ENCODE measurements at places on chromosomes 12 and 14. TPM values are rescaled to one million over a fixed set of nuclear protein-coding genes. Genes with fewer than 3 reads are reported as not detected.

GRCh38 chr12:31574803-31575575 lies 15.9 kb downstream of the DENND5B start:
- peaks cover 16% of the 10 kb centered on the region for H3K4me1 ChIP-seq
- no peak overlapping the region for H3K4me3 ChIP-seq
- H3K36me3 ChIP-seq: no peaks in the 10 kb centered on the region
- DNase-seq: no peak
- no peaks in the 10 kb centered on the region for H3K27me3 ChIP-seq
- H3K27ac ChIP-seq: no peak overlapping the region

DNA sequence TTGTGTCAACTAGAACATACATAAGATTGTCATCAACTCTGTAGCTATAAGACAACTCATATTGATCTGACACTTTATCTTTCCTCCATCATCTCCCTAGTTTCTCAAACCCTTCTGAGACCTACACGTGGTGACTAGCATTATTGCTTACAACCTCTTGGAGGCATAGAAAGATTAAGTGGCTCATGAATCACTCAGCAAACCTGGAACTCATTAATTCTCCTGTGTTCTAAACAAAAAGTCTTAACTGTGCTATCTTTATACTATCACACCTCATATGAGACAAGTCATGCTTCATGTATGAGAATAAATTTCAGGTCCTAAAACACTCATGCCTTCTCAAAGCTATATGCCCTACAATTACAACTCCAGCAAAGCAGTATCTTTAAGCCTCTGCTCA lies 408.6 kb upstream of the SYT1 start:
- H3K27ac ChIP-seq: no peak overlapping the region
- DNase-seq: no peak
- no peaks in the 10 kb centered on the region for H3K36me3 ChIP-seq
- H3K27me3 ChIP-seq: no peaks in the 10 kb centered on the region
- H3K4me1 ChIP-seq: no peaks in the 10 kb centered on the region
- H3K4me3 ChIP-seq: no peak overlapping the region

- H3K36me3 ChIP-seq: no peaks in the 10 kb centered on the region
- H3K4me3 ChIP-seq: peak overlapping the region; percentile 13
- H3K4me1 ChIP-seq: peaks cover 49% of the 10 kb centered on the region
- H3K27ac ChIP-seq: no peak overlapping the region
Observed at GRCh38 chr12:111057701-111058425, 137.5 kb upstream of the MYL2 start.

- peaks cover 32% of the 10 kb centered on the region for H3K27me3 ChIP-seq
- no peak overlapping the region for H3K27ac ChIP-seq
- H3K4me1 ChIP-seq: peaks cover 46% of the 10 kb centered on the region
- H3K36me3 ChIP-seq: peaks cover 6% of the 10 kb centered on the region
Observed at GRCh38 chr12:131639270-131639940, 71.5 kb upstream of the SFSWAP start.

DNA sequence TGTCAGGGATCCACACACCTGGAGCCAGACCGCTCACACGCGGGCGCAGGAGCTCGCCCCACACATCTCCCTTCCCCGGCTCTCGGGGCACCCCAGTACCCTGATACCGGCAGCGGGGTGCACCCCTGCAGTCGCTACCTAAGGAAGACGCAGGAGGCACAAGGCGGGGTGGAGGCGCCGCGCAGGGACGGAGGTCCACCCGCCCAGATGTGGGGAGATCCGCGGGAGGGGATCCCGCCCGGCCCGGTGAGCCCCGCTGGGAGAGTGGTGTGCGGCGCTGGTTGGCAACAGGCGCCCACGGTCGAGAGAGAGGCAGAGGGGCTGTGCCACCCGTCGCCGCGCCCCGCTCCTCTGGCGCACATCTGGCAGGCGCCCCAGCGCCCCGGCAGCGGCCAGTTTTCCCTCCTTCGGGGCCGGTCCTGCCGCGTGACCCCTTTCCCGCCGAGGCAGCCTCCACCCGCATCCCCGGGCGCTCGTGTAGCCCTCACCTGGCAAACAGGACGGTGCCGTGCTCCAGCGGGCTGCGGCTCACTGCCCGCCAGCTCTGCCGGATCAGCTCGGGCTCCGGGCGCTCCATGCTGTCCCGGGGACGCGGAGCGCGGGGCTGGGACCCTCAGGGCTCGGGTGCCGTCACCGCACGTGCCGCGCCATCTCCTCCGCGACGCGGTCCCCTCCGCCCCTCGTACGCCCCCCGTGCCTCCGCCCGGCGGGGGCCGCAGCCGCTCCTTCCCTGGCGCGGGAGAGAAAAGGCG lies 469 bp downstream of the NGB start:
- no peak overlapping the region for H3K27ac ChIP-seq
- H3K4me1 ChIP-seq: peaks cover 10% of the 10 kb centered on the region
- peaks cover 20% of the 10 kb centered on the region for H3K27me3 ChIP-seq

GRCh38 chr14:65351493-65352194 lies 60.9 kb upstream of the FUT8 start:
- H3K4me3 ChIP-seq: no peak overlapping the region
- no peaks in the 10 kb centered on the region for H3K27me3 ChIP-seq
- no peaks in the 10 kb centered on the region for H3K36me3 ChIP-seq

The TAS2R8 gene
- not detected for total RNA-seq

DNA sequence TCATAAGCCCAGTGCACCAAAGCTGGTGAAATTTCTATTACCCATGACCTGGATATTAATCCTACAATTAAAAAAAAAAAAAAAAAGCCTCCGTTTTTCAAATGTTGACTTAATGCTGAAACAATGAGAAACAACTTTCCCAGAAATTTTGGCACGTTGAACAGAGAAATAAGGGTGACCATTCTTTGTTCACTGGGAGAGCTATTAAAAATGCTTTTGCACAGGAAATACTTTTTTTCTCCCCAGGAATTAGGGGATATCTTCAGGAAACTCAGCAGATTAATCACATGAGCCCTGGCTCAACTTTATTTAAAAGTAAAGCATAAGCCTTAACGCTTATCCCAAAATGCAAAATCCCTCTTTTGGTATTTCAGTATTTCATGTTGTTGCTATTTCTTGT lies 54.8 kb upstream of the FLRT2 start:
- H3K4me3 ChIP-seq: no peak overlapping the region
- DNase-seq: no peak
- H3K4me1 ChIP-seq: peaks cover 14% of the 10 kb centered on the region
- no peaks in the 10 kb centered on the region for H3K36me3 ChIP-seq
- no peak overlapping the region for H3K27ac ChIP-seq

GRCh38 chr12:103415681-103416080 lies 80.1 kb downstream of the C12orf42 start:
- no peak overlapping the region for H3K4me3 ChIP-seq
- no peaks in the 10 kb centered on the region for H3K36me3 ChIP-seq
- no peak overlapping the region for H3K27ac ChIP-seq
- no peaks in the 10 kb centered on the region for H3K4me1 ChIP-seq

The ASB2 gene
- 16.6 TPM for total RNA-seq

The KRT83 gene
- total RNA-seq: not detected

DNA sequence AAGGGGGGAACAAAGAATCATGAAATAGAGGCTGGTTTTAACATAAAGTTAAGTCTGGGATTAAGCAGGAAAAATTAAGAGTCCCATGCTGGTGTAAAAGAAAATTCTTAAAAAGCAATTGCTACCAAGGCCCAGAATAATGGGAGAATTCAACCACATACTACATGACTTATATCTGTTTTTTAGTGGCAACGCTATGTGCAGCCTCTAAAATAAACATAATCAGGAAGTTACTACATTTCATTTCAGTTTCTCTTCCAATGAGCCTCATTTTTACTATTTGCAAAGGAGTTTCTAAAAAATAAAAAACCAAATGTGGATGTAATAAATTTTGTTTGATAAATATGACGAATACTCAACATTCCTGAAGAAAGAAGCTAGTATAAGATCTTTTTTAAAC lies 58.1 kb downstream of the CPNE8 start:
- no peaks in the 10 kb centered on the region for H3K27me3 ChIP-seq
- H3K36me3 ChIP-seq: no peaks in the 10 kb centered on the region
- no peak for DNase-seq
- H3K4me3 ChIP-seq: no peak overlapping the region
- no peaks in the 10 kb centered on the region for H3K4me1 ChIP-seq
- H3K27ac ChIP-seq: no peak overlapping the region

The TRMT5 gene
- total RNA-seq: 16.6 TPM

DNA sequence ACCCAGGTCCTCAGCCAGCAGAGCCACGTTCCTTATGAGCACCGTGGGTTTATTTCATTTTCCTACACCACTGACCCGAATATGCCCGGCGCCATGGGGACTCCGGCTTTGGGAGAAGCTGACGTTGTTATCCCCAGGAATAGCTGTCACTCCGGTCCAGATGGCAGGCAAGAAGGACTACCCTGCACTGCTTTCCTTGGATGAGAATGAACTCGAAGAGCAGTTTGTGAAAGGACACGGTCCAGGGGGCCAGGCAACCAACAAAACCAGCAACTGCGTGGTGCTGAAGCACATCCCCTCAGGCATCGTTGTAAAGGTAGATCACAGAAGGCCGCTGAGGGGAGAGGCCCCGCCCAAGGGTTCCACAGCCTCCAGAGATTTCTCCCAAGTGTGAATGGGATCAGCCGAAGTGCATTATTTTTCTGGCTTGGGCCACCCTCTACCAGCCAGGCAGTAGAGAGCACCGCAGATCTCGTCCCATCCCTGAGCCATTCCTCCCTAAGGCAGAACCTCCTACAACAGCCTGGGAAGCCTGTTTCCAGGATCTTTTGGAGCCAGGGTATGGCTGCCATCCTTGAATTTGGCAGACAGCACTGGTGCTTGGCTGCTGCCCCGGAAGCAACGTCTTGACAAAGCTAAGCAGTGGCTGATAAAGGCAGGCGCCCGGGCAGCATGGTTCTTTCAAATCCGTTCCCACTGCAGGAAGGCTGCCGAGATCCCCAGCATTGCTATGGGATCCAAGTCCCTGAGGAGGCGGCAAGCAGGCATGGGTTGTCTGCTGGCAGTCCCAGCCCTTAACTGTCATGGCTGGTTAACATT lies 17.8 kb downstream of the CDK2AP1 start:
- no peak for DNase-seq
- peak overlapping the region; percentile 56 for H3K27ac ChIP-seq
- peaks cover 6% of the 10 kb centered on the region for H3K27me3 ChIP-seq
- no peak overlapping the region for H3K4me3 ChIP-seq

GRCh38 chr14:77142005-77142800 lies 612 bp upstream of the ZDHHC22 start:
- H3K27ac ChIP-seq: peak overlapping the region; percentile 98
- H3K4me3 ChIP-seq: peak overlapping the region; percentile 83
- H3K27me3 ChIP-seq: peaks cover 27% of the 10 kb centered on the region
- H3K4me1 ChIP-seq: peaks cover 53% of the 10 kb centered on the region
- no peaks in the 10 kb centered on the region for H3K36me3 ChIP-seq
- DNase-seq: no peak

The LTB4R2 gene
- 8.9 TPM for total RNA-seq
